Femur (tissue), 1 donor: ENCODE measurements at places on chromosomes 7 and 10.

- DNase-seq = no peak
Measured at GRCh38 chr7:117665368-117665767, 185.5 kb downstream of the CFTR start.

GRCh38 chr7:79921976-79922375 lies 212.7 kb upstream of the GNAI1 start:
- DNase-seq = no peak

GRCh38 chr10:1824928-1825327 lies 87.6 kb upstream of the ADARB2 start:
- DNase-seq = peak; percentile 19

GRCh38 chr10:26483554-26483953 lies 45.4 kb downstream of the APBB1IP start:
- no peak for DNase-seq

DNA sequence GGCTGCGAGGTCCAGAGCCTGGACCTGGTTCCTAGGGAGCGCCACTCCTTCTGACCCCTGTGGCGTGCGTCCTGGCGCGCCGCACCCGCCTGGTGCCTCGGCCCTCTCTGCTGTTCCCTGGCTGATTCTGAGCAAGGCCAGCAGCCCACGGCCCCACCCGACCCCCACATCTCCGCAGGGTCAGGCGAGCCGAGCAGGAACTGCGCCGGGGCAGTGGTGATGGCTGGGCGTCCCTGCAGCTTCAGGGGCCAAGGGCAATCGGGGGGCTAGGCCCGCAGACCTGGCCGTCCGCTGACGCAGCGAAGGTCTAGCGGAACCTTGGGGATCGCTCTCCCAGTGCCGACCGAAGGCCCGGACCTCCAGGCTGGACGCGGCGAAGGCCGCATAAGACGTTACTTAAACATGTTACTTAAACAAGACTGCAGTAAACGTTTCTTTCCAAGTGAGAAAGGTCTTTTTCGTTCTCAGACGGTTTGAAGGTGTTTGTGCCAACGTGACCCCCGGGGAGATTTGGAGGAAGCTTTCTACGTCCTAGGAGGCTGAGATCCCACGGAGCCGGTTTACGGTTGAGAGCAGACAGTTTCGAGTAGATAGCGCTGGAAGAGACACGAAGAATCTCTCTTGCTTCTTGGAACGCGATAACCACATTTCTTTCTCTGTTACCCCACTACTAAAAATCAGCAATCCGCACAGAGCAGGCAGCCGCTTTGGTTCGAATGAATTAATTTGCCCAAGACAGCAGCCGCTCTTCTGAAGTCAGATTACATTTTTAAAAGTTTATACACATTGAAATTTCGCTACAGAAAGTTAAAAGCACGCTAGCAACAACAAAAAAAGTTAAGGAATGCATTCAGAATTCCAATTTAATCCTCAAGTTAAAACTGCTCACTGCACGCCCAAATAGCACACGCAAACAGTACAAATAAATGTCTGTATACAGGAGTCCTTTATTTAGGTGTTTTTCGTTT lies 4.9 kb upstream of the NKX2-3 start:
- DNase-seq = no peak

- no peak for DNase-seq
Measured at GRCh38 chr7:24764972-24765744, 7.9 kb upstream of the GSDME start.

- no peak for DNase-seq
Measured at GRCh38 chr10:112838784-112839481, 111.1 kb upstream of the TCF7L2 start.

GRCh38 chr7:37198906-37199485 lies 249.7 kb downstream of the ELMO1 start:
- DNase-seq = peak; percentile 85

GRCh38 chr10:82738592-82738991 lies 863.6 kb downstream of the NRG3 start:
- DNase-seq = no peak

DNA sequence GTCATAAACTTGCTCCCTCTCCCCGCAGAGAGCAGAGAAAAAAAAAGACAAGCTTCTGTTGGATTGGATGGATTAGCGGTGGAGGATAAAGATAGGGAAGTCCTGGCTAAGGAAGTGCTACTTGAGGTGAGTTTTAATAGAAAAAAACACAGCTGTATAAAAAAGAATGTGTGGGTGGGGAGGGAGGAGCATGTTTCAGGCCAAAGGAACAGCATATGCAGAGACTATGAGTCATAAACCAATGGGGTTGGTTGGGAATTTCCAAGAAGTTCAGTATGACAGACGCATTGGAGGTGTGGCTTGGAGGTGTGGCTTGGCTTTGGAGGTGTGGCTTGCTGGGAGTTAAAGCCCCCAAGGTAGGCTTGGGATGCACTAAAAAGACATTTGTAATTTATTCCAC lies 103.0 kb upstream of the LSM8 start:
- DNase-seq = no peak

- DNase-seq = no peak
Measured at GRCh38 chr7:95004618-95005247, 97.3 kb downstream of the PPP1R9A start.

DNA sequence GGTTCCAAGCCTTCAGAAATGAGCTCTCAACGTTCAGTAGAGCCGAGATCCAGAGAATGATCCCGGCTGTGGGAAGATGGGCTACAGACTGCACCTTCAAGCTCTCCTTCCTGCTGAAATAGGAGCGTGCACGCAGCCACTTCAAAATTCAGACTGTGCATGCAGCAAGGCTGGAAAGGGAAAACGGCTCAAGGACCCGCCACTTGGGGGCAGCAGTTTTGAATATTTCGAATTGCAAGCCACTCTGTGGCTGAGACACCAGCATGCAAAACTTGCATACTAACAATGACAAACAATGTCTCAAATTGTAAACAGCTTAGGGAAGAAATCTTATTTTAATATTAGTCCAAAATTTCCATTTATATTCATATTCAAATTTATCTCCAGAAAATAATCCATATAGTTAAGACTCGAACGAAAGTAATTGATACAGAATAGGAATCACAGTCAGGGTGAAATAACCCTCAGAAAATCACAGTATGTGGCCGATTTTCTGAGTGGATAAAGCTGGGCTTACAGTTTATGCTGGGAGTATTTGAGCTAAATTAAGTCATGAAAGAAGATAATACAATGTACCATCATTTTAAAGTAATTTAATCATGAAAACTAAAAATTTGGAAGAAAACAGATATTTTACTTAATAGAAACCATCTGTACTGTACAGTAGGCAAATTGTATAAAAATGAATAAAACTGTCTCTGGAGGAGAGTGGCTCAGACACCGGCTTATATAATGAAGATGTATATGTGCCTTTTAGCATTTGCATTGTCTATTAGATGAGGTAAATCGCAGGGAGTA lies 137.9 kb upstream of the MKI67 start:
- peak; percentile 86 for DNase-seq

DNA sequence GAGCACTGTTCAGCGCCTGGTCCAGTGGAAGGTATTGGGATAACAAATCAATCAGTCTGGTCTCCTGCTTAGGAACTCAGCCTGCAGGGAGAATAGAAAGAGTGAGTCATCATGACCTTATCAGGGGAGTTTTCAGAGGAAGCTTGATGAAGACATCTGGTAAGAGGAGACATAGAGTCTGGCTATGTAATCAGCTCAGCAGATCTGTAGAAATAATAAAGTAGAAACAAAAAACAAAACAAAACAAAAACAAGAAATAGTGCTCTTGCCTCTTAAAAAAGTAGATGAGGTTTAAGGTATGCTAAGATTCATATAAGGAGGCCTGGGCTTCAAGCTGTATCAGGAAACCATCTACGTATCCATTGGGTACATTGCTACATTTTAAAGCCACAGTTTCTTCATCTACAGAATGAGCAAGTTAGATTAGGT lies 14.4 kb downstream of the TAS2R41 start:
- DNase-seq = no peak

GRCh38 chr10:105656856-105657255 lies 1015.8 kb downstream of the SORCS3 start:
- DNase-seq = no peak

- no peak for DNase-seq
Measured at GRCh38 chr10:62880162-62880561, 64.0 kb upstream of the EGR2 start.

GRCh38 chr10:6843894-6844650 lies 264.0 kb upstream of the PRKCQ start:
- no peak for DNase-seq

GRCh38 chr7:116871061-116871700 lies 8.8 kb downstream of the CAPZA2 start:
- no peak for DNase-seq

DNA sequence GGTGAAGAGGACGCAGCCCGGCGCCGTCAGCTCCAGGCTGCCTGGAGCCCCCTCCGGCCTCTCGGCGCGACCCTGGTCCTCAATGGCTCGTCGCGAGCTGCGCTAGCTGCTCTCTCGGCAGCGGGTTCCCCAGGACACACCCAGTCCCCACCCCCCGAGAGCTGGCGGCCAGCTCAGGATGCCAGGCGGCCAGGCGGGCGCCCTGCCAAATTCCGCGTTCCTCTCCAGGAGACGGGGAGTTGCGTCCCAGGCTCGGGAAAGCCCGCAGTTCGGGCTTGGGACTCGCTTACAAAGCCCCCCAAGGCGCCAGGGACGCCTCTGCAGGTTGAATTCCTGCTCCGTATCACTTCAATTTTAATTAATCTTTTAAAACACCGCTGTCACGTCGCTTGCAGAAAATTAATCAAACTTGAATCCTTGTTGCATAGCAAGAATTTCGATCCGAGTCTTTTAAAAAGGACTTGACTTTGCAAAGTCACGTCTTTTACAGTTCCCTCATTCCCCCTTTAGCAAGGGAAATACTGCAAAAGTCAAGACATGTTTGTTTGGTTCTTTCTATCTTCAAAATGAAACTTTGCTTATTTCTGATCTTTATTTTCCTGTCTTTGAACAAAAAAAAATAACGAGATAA lies 28.2 kb downstream of the SKIDA1 start:
- peak; percentile 95 for DNase-seq

DNA sequence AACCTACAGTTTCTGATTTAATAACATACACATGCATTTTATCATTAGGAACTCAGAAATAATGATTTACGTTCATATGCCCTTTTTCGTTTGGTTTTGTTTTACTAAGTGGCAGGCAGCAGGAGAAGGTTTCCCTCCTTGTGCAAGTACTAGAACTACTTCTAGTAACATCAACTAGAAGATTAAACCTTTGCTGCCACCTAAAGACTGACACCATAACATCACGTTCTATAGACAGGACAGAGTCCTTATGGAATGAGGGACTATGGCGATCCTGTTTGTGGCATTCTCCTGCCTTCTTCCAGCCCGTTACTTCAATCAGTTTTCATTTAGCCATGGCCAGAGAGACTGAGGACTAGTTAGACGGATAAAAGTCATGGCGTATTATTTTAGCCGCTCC lies 53.2 kb downstream of the GAD2 start:
- DNase-seq = no peak

DNA sequence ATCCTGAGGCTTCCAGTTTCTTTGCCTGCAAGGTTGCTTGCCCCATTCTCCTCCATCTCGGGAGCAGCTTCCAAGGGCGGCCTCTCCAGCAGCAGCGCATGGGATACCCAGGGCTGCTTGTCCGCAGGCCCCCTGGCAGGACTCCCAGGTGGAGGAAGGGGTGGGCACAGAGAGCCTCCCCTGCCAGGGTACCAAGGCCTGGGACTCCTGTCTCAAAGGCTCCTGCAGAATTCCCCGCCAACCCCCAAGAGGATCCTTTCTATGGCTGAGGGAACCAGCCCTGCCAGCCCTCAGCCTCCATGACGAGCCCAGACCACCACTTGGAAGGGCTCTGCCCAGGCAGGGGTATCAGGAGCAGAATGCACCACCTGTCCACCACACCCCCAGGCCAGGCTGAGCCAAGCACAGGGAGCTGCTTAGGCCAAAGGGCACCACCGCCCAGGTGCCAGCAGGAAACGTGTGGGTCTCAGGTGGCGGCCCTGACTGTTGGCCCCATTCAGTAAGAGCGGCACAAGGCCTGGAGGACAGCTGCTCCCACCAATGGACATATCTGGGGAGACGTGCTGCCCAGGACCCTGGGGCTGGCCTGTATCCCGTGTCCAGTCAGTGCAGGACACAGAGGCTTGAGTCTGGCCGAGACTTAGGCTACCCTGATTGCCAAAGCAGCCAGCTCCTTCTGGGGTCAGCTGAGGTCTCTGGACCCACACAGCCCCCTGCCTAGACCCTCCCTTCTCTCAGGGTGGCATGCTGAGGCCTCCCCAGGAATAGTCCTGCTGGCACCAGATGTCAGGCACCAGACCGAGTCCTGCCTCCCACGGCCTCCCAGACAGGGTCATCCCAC lies 33.8 kb upstream of the INPP5A start:
- peak; percentile 15 for DNase-seq

DNA sequence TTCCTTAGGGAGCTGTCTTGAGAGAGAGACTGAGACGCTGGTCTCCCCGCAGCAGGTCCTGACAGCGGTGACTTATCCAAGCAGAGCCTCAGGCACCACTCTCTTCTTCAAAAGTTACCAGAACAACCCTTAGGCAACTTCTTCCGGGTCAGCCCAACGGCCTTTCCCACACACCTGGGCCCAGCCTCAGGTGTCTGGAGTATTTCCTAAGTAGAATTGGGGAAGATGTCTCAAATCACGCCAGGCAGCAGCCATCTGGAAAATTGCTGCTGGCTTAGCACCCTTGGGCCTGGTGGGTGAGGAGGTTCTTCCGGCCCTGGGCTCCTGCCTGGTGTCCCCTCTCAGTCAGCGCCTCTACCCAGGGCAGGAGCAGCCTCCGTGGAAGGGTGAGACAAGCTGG lies 80.4 kb upstream of the ANLN start:
- no peak for DNase-seq

- DNase-seq = no peak
Measured at GRCh38 chr10:129932751-129933433, 31.2 kb downstream of the EBF3 start.

DNA sequence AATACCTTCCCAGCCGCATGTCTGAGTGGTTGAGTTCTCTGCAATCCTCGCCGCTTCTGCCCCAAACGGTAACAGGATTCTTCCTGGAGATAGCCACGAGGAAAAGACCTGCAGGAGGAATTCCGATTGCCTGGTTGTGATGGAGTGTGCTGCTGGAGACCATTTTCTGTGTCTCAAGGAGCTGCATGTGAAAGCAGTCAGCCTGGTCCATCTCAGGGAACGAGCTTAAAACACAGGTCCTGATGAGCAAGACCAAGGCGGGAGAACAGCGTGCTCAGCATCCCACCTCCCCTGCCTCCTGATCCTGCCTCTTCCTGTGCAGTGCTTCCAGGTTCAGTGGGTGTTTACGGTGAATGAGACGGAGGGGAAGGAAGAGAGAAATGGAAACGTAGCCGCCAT lies 26.5 kb downstream of the VIPR2 start:
- no peak for DNase-seq

DNA sequence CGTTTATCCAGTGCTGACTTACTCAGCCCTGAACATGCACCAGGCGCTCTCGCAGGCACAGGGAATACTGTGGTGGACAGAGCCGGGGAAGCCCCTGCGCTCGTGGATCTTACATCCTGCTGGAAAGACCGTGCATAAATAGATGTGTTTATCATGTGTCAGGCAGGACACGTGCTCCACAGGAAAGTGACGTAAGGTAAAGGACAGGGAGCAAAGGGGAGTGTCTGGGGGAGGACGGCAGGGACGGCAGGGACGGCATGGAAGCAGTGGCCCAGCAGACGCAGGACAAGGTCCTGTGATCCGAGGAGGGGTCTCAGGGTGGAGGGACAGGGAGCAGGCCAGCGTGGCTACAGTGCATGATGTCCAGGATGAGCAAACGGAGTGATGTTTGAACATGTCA lies 410.5 kb downstream of the PAXIP1 start:
- DNase-seq = no peak
